ENCODE measurements at places on chromosomes 1 and 21.

DNA sequence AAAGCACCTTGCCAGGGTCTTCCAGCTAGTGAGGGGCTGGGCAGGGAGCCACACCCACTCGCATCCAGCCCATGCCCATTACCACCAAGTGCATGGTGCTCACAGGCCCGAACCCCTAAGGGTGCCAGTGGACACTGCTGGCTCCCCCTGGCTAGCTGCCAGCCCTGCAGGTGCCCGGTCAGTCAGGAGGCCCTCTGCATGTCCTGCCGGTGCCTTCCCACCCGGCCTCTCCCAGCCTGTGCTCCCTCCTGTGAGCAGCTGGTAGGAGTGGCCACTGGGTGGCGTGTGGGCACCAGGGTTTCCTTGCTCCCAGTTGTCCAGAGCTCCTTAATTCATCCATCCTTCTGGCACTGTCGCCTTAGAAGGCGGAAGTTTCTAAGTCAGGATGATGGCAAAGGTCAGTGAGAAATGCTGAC is 33.4 kb downstream of the QSOX1 start:
- no peak for DNase-seq

GRCh38 chr1:167638064-167638463 is 8.0 kb downstream of the RCSD1 start:
- DNase-seq: no peak

DNA sequence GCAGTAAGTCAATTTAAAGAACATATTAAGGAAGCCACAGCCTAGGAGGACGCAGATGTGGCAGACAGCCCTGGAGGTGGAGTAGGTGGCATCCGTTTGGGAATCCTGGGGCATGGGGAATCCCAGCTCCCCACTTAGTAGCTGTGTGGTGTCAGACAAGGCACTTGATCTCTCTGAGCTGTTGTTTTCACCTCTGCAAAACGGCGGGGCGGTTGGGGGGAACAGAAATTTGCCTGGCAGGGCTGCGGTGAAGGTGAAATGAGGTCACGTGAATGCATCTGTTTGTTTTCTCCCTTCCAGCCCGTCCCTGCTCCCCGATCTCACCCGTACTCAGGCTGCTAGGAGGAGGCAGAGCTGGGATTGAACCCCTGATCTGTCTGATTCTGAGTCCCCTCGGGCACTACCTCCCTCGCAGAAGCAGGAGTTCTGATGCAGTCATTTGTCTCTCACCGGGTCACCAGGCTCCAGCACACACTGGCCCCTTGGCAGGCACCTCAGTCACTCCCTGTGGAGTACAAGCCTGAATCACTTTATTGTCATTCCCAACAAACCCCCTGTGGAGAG is 2.2 kb upstream of the LAPTM5 start:
- DNase-seq: no peak

DNA sequence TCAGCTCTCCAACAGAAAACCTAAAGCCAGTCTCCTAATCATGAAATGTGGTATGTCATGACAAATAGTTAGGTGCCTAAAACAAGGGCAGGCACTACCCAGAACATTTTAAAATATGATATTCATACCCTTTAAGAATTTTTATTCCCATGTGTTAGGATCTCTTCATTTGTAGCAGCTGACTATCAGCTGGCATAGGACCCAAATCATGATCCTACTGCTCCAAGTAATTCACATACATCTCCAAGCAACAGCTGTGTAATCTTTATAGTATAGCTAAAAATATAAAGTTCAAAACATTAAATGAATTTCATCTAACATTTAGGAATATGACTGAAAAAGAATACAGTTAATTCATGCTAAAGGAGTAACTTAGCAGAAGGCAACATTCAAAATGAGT is 57.5 kb downstream of the ENAH start:
- DNase-seq: no peak

DNA sequence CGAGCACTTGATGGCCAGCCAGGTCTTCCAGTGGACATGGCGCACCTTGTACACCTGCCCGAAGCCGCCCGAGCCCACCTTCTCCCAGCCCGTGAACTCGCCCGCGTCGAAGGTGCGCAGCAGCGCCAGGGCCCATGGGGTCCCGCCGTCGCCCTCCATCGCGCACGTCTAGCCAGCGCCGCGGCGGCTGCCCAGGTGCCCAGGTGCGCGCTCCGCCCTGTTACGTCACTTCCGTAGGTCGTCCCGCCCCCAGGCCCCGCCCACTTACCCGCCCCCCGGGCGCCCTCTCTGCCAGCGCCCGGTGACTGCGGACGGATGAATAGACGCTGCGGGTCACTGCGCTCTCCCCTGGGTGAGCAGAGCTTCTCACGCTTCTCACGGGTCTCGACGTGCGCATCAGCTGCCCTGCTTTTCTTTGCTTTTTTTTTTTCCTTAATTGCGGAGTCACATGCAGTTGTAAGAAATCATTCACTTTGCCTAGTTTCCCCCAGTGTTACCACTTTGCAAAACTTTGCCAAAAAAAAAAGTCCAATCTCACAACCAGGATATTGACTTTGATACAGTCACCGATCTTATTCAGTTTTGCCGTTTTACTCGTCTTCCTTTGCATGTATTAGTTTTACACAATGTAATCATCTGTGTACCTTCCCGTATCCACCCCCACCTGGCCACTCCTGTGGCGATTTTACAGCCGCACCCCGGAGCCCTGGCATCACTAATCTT is at the start of gene RIPK4:
TSS of gene RIPK4 (minus strand) at position 170 of the 723 bp plus-strand sequence. CDS start at position 159, 11 bp downstream.
- DNase-seq: no peak

- no peak for DNase-seq
Observed at GRCh38 chr1:65694126-65694525, 98.6 kb upstream of the PDE4B start.
